ENCODE measurements at places on chromosomes 5 and 9.

GRCh38 chr9:81999806-82000205 is 11.2 kb downstream of the SPATA31D1 start:
- DNase-seq = no peak

- DNase-seq = peak; percentile 31
Measured at GRCh38 chr5:18959535-18959934, 1028.5 kb downstream of the CDH18 start.

DNA sequence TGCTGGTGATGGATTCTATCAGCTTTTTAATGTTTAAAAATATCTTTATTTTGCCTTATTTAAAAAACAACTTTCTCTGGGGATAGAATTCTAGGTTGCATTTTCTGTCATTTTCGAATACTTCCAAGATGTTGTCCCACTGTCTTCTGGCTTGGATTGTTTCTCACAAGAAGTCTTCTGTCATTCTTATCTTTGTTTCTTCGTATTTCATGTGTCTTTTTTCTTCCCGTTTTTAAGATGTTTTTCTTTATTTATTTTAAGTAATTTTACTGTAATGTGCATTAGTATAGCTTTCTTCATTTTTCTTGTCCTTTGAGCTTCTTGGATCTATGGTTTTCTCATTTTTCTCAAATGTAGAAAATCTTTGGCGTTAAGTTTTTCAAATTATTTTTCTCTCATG is 19.1 kb downstream of the STX17 start:
- DNase-seq = no peak

GRCh38 chr5:74034733-74035132 is 408.7 kb downstream of the ARHGEF28 start:
- peak; percentile 77 for DNase-seq

GRCh38 chr9:136399176-136400037 is 563 bp downstream of the SNAPC4 start:
- no peak for DNase-seq

- no peak for DNase-seq
Measured at GRCh38 chr9:3263698-3264097, 262.1 kb downstream of the RFX3 start.

GRCh38 chr9:17837965-17838364 is 259.1 kb downstream of the SH3GL2 start:
- no peak for DNase-seq

GRCh38 chr9:93111371-93112115 is 15.5 kb downstream of the CARD19 start:
- DNase-seq = no peak

GRCh38 chr5:67659288-67659687 is 462.7 kb upstream of the CD180 start:
- DNase-seq = no peak

DNA sequence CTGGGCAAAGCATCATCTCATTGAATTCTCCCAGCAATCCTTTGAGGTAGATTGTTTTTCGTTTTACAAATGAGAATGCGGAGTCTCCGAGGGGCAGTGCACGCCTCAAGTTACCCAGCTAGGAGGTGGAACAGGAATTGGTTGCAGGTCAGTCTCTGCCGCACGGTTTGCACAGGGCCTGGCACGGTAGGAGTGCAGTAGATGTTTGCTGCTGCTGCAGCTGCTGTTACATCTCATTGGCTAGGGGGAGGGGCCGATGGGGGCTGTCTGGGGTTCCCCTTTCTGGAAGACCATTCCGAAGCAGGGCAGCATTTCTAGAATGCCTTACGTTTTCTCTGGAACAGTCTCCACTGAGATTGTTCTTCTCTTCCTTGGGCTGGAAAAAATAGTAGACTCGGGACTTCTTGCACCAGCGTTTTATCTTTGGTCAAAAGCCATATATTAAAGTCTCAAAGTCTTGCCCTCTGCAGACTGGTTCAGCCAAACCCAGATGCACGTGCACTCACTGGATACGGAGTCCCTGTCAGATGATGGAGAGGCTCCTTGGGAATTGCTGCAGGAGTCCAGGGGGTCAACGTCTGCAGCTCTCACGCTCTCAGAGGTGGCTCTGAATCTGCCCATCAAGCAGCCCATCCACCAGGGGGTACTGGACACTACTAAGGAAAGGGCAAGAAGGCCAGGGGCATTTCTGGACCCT is 1.2 kb downstream of the USP20 start:
- DNase-seq = no peak

DNA sequence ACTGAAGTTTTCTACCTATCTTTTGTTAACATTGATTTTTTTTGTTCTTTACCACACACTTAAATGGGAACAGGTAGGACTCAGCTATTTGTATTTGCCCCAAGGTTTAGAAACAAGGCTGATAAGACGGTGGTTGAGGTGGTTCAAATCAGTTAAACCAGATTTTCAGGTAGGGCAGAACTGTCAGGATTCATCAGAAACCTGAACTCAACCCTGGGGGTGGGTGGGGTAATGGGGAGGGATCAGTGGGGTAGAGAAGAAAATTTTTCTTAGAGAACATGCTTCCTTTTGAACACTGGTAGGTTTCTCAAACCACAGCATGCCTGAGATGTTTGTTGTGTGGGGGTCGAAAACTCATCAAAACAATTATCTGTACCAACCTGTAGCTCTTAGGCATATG is 113.0 kb downstream of the BASP1 start:
- no peak for DNase-seq

DNA sequence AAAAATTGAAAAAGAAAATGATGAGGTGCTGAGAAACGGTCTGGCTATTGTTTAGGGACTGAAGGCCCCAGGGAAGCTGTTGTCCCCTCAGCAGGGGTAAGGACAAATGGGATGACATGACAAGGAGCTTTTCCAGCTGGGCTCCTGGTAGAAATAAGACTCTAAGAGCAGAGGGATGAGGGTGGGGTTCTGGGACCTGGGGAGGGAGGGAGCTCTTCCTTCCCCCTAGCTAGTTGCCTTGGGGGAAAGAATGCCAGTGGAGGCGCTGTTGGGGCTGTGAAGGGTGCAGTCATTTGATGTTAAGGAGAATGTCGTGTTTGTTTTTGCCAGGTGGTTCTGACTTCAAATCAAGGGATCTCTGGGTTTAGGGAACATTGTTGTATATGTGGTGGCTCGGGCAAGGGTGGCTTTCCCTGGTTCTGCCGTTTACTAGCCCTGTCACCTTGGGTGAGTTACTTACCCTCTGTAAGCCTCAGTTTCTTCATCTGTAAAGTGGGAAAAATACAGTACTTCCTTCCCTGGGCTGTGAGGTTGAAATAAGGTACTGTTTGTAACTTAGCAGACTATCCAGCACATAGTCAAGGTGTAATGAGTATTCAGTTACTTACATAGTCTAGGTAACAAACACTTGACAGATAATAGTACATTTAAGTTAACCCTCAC is 47.8 kb downstream of the WWC1 start:
- DNase-seq = no peak

DNA sequence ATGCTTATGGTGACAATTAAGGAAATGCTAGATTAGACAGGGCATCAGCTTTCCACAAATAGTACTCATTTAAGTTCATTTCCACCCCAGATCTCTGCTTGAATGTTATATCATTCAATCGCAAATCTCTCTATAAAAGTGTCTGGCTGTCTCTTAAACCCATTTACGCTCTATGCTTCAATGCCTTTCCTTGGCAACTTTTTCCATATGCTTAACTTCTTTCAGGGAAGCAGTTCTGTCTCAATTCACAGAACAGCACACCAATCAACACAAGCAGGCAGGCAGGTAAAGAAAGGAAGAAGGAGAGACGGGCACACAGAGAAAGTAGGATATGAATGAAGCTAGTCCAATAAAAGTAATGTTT is 243.1 kb downstream of the DENND1A start:
- DNase-seq = no peak

GRCh38 chr5:160787240-160787639 is 64.8 kb downstream of the ATP10B start:
- DNase-seq = no peak

DNA sequence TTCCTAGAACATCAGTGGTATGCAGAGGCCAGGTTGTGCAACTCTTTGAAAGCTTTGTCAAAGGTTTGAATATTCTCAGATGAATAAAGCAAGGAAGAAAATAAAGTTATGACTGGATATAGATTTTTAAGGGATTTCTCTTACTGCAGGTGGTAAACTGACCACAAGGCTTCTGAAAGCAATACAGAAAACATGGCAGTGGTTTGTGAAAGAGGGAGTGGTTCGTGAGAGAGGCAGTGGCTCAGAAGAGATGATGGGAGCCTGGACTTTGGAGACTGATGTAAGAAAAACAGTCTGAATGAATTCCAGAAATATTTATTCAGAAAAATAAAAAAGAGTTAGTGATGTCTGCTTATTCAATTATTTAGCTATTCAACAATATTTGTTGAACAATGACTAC is 380.4 kb upstream of the CTNND2 start:
- no peak for DNase-seq

GRCh38 chr5:158397278-158397677 is 538.3 kb upstream of the CLINT1 start:
- DNase-seq = no peak
